Foreskin fibroblast (primary cell): ENCODE measurements at places on chromosomes 6 and 20.
A peak's percentile ranks its signal among the peaks of the same experiment; 100 is the strongest.

GRCh38 chr20:8744228-8744844 is 324.6 kb upstream of the PLCB4 start:
- DNase-seq, result peak; percentile 74

GRCh38 chr20:8244637-8245036 is 112.6 kb downstream of the PLCB1 start:
- DNase-seq, result peak; percentile 86

DNA sequence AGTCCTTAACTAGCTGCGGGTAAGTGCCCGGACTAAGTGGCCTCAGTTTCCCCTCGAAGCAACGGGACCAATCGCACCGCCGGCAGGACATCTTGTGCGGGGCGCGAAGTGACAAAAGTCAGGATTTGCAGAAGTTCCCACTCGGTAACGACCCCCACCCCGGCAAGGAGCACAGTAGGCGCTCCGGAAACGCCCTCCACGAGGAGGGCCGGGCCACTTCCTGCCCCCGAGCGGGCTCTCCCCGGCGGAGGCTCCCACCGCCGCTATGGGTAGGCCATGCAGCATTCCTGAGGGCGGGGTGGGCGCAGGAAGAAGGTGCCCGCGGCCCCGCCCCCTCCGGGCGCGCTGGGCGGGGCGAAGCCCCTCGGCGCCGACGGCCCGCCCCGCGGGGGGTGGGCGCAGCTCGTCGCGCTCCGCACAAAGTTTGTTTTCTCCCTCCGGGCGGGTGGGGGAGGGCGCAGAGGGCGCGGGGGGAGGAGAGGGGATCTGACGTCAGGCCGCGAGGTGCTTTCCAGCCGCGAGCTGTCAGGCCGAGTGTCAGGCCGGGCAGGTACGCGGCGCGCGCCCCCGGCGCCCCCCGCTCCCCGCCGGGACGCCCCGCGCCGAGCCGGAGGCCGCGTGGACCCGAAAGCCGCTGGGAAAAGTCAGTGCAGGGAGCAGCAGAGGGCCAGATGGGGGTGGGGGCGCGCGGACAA is at the start of gene TGIF2:
Gene TGIF2, plus strand, starts transcription at position 495 of the 695 bp plus-strand sequence. CDS start 5,178 bp downstream, outside the sequence.
- DNase-seq, result peak; percentile 79

- DNase-seq, result no peak
Measured at GRCh38 chr6:151007076-151007475, 141.6 kb downstream of the MTHFD1L start.

GRCh38 chr6:77025736-77026223 is 437.5 kb downstream of the HTR1B start:
- no peak for DNase-seq

DNA sequence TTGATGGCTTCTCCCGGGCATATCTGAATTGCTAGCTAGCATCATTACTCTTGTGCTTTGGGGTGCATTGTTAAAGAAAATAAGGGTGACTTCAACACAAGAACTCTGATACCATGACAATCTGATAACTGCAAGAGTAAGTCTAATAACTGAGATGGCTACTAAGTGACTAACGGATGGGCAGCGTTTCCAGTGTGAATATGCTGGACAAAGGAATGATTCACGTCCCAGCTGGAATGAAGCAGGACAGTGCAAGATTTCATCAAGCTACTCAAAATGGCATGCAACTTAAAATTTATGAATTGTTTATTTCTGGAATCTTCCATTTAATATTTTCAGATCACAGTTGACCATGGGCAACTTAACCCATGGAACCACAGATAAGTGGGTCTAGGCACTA is 31.7 kb downstream of the MOXD1 start:
- peak; percentile 68 for DNase-seq

DNA sequence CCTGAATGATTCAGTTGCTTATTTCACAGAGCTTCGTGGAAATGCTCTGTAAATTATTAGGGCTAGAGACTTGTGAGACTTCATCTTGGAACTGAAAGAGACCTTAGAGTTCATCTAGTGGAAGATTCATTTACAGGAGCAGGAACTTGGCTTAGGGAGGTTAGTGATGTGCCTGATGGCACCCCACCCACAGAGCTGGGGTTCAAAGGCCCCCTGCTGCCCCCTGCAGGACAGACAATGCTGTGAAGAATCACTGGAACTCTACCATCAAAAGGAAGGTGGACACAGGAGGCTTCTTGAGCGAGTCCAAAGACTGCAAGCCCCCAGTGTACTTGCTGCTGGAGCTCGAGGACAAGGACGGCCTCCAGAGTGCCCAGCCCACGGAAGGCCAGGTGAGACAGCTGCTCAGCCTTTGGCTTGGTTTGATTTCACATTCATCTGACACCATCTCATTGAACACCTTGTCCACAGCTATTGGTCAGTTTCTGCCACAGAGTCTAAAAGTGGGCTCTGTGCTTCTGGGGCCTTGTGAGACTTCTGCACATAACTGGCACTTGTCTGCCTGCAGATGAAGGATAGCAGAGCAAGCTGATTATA is 25.1 kb downstream of the MYBL2 start:
- DNase-seq, result no peak

DNA sequence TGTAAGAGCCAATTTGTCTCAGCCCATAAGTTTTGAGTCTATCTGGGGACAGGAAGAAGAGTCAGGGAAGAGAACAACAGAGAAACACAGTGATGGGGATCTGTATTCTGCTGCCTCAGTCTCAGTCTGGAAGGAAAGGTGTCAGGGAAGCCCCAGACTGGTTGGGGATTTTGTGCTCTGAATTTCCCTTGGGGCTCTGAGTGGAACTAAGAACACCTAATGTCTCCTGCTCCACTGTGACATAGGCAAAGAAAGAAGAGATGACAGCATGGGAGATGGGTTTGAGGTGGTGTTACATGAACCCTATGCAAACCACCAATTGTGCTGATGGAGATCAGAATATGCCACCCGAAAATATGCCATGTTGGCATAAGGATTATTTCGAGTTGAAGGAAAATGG is 139.5 kb upstream of the MYLIP start:
- DNase-seq, result no peak

DNA sequence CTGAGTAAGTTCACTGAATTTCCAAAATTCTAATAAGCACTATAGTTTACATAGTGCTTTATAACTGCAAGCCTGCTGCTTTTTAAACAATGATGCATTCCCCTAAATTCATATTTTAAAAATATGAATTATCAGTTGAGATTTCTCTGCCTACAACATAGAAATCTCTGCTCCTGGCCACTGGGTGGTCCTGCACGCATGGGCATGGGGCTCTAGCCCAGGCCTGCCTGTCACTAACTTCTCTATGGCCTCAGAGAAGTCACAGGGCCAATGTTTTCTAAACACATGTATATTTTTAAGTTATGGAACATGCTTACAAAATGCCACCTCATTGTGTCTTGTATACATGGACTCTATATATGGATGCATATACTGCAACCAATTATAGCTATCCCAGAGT is 211.0 kb downstream of the FOXC1 start:
- DNase-seq, result no peak

DNA sequence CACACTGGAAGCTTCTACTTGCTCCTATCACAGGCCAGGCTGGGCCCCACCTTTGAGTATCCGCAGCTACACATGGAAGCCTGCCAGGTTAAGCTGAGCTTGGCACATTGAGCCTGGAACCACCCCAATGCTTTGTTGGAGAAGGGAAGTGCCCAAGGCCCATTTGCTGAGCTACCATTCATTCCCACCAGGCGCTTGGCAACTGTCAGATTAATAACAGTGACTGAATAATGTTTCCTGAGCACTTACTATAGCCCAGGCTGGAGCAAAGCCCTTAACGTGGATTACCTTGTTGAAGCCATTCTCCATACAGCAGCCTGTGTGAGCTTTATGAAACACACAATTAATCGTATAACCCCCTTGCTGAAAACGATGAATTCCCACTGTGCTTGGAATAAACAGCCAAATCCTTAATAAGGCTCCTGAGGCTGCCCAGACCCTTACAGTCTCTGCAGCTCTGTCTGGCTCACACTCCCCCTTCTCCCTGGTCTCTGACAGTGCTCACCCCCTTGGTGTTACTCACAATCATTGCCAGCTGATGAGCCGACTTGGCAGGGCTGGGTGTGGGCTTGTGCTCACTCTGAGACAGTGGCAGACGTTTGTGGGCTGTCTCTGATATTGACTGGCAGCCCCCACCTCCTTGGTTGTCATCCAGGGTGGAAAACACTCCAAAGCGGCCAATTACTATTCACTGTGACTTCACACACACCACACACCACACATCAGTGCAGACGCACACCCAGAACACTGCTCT is 357.1 kb downstream of the MAFB start:
- no peak for DNase-seq

DNA sequence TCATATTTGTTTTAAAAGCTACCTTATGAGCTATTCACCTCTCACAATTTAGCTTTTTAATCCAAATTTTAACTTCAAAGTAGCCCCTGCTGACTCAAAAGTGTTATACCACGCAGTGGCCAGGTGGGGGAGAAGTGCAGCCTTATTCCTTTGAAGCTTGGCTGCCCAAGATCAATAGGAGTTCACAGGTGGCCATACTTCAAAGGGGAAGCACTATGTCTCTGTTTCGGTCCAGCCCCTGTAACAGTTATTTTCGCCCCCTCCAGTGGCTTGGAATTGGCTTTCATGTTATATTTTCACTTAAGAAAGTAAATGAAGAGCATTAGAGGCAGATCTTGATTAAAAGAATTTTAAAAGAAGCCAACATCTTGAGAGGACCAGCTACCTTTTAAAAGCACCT is 608.4 kb downstream of the EPHA7 start:
- DNase-seq, result no peak

DNA sequence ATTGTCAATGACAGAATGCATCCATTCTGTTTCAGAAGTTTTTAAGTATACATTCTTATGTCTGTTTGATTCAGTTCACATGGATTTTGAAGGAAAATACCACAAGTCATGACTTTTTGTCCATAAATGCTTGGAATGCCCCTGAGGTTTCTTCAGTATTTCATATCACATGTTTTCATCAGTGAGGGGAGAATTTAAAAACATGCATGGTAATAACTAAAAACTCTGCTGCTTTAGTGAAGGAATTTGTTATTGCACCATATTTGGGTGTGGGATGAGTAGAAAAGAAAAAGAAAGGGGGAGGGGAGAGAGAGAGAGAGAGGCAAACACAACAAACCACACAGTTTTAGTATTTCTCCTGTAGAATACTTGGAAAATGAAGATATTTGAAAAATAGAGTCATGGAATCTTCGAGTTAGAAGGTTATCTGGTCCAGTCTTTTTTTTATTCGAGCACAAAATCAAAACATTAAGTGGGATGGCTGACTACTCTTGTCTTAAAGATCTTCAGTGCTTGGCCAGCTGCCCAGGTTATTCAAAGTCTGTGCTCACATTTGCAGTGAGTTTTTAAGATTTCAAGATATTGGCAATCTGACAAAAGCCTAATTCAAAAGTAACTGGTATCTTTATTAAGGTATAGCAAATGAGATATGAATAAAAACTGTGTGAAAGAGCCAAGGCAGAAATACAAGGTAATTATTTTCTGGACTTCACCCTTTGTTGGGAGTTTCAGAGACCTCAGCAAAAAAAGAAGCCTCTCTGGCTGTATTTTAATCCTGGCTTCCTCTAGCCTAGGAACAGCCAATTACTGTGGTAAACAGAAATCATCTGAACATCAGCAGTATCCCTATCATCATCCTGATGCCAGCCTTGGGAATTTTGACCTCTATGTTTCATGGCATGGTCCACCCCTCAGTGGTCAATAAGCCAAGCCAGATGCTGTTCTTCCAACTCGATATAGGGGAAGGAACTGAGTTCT is 687.9 kb upstream of the CITED2 start:
- DNase-seq, result peak; percentile 90

DNA sequence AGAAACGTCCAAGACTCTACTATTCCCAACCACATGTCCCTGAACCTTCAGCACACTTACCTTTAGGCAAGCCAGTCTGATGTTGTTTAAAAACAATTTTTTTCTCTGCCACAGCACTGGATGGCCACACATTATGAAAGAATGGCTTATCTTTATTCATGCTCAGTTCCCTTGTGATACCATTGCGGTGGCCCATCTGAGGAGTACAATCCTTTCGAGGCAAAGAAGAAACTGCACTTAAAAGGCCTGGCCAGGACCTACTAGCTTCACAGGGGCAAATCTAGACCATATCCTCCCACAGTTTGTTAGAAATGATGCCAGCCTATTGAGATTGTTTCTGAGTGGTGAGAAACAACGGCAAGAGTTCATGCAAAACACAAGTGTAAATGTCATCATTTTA is 88.4 kb upstream of the PLEKHG1 start:
- no peak for DNase-seq

DNA sequence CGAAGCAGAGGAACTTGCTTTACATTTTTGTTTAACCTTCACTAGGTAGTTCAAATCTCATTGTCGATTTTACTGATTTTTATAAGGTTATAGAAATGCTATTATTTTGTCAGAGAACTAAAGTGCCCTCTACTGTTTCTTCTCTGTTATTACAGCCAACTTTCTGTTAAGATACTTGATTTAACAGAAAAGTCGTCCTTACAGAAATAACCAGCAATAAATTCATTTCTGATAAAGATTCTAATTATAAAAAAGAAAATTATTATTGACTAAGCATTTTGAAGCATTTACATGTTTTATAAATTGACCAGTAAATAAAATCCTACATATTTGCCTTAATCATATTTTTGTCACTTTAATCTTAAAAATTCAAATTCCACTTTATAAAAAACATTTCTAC is 60.8 kb downstream of the OGFRL1 start:
- DNase-seq, result no peak

GRCh38 chr20:5918856-5919625 is 31.3 kb downstream of the TRMT6 start:
- peak; percentile 16 for DNase-seq

- no peak for DNase-seq
Measured at GRCh38 chr6:111689946-111690345, 84.3 kb upstream of the TRAF3IP2 start.

DNA sequence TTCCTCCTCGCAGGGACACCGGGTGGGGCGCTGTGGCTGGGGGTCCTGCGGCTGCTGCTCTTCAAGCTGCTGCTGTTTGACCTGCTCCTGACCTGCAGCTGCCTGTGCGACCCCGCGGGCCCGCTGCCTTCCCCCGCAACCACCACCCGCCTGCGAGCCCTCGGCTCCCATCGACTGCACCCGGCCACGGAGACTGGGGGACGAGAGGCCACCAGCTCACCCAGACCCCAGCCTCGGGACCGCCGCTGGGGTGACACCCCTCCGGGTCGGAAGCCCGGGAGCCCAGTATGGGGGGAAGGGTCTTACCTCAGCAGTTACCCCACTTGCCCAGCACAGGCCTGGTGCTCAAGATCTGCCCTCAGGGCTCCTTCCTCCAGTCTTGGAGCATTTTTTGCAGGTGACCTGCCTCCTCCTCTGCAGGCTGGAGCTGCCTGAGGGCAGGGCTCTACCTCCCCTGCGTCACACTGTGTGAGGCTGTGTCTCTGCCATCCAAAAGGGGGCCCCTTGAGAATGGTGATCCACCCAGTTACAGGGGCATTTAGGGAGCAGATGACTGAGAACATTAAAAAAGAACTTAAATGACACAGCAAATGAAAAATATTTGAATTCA is 3.9 kb upstream of the CNPY3 start:
- DNase-seq, result no peak

- DNase-seq, result peak; percentile 38
Measured at GRCh38 chr6:134340179-134340975, 22.5 kb upstream of the SGK1 start.

- no peak for DNase-seq
Measured at GRCh38 chr20:16005021-16005914, 568.0 kb downstream of the KIF16B start.

GRCh38 chr20:50654904-50655303 is 36.4 kb downstream of the RIPOR3 start:
- DNase-seq, result peak; percentile 60

GRCh38 chr20:62243906-62244515 is 5.7 kb downstream of the OSBPL2 start:
- no peak for DNase-seq

GRCh38 chr20:34190679-34191090 is 50.5 kb upstream of the ASIP start:
- peak; percentile 95 for DNase-seq
